ENCODE measurements at places on chromosomes 16 and 17.

DNA sequence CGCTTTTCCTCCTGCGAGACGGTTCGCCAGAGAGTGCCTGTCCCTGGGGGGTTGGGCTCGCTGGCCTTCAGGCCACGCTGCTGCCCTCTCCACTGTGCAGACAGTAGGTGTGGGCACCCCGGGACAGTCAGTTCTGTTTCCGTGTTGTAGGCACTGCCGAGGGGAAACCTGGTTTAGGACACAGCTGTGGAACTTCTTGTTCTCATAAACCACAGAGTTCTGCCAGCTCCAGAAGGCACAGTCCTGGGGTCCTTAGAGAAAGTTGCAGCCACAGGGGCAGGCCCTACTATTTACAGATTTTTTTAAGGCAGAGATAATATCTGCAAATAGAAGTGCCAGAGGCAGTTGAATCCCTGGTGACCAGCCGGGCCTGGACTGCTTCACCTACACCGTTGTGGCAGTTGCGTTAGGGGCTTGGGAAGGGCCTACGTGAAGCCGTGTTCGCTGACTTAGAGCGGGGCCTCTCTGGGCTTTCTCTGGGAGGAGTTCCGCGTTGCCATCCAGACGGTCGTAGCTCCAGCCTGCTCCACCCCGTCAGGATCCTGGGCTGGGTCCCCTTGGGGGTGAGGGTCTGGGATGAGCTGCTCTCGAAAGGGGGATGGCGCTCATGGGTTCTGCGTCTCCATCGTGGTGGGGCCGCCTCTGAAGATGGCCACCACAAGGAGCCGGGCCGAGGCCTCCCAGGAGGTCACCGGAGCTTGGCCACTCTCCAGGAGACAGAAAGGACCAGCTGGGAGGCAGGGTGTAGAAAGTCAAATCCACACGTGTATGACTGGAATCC, 126.3 kb downstream of the BANP start:
- DNase-seq, result no peak

DNA sequence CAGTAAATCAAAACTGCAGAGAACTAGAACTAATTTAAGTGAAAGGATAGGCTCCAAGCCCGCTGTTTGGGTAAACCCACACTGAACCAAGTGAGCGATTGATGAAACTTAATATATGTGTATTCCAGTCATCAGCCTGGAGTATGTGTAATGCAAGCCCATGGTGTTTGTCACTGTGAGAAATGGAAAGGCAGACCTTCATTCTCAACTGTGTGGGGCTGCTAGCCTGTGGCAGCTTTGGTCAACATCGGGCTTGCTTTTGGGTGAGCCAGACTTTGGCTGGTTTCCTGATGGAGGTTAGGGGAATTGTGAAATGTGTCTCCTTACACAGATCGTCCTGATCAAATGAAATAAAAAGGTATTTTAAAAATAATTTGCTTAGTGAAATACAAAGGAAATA, 279.9 kb downstream of the IRX3 start:
- no peak for DNase-seq

DNA sequence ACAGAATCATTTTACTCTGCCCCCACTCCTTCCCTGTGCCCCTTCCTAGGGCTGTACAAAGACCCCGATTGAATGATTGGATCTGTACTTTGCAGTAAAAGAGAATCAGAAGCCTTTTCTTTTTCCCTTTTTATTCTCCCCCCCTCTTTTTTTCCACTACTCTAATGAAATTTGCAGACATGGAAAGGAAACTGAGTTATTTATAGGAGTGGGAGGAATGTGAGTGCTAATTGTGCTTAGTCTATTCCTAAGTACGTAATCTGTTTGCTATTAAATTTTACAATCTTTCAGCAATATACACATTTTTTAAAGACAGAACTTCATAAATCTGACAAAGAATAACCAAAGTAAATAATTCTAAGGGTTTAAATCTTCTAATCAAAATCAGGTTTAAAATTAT, 314.3 kb downstream of the MAP2K6 start:
- no peak for DNase-seq

DNA sequence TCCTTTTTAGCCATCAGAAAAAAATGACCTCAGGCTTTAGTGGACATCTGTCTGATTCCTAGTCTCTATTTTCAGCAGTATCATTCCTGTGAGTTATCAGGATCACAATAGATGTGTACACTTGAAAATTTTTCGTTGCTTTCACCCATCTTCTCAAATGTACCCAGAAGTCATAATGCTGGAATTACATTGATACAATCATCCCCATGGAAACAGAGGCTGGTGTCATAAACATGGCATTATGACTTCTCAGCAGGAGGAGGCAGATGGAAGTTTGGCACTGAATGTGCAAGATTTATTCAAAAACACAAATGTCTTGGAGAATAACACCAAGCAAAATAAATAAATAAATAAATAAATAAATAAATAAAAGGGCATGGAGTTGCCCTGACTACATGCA, 292.5 kb downstream of the PHKB start:
- DNase-seq, result no peak

DNA sequence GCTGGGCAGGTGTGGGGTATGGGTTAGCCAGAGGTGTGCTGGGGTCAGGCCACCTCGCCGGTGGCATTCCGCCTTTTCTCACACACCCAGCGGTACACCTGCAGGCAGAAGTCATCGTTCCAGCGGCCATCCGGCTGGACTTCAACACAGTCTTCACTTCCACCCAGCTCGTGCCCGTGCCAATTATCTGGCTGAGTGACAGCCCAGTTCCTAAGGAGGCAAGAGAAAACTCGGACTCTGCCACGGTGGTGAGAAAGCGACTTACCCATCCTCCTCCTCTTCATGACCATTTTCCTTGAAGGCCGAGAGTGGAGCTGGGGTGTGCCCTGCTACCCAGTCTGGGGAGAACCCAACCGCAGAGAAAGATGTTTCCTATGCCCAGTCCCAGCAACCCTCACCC, 13.1 kb downstream of the ASGR2 start:
- no peak for DNase-seq

- DNase-seq, result no peak
These were observed 9.0 kb downstream of the CUEDC1 start for GRCh38 chr17:57945996-57946797.

DNA sequence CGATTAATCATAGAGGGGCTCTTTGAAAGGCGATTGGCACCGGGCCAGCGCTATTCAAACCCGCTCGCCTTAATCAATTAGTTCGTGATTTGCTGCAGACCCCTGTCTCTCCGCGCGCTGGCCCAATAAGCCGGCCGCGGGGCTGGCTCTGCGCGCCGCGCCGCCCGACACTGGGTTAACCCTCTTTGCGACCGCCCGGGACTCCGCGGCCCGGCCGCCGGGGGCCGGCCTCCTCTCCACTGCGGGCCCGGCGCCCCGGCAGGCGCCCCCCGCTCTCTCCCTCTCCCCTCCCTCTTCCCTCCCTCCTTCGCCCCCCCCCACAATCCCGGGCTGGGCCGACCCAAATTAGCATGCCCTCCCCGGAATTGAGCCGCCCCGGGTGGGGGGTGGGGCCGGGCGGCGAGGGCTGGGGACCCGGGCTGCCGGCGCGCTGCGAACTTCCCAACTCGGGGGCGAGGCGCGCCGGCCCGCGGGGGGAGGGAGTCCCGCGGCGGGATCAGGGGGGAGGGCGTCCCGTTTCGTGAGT, 428 bp upstream of the SALL1 start:
- no peak for DNase-seq

DNA sequence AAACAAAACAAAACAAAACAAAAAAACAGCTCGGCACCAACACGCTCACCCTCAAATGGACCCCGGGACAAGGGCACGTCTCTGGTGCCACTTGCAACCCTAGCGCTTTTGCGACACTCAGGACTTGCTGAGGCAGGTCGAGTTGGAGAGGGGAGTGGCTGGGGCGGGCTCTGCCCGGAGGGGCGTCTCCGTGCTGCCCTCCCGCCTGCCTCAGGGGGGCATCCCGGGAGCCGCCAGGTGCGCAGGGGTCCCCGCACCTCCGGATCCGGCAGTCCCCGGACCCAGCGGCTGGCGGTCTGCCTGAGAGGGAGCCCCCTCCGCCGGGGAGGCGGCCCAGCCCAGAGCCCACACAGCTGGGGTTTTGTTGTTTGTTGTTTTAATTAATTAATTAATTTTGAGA, at the start of gene SLC52A1:
TSS of gene SLC52A1 (minus strand) at position 112 of the 400 bp plus-strand sequence. CDS start 820 bp downstream, outside the sequence.
- no peak for DNase-seq

- no peak for DNase-seq
These were observed 84.5 kb downstream of the SEC14L1 start for GRCh38 chr17:77225265-77225664.

DNA sequence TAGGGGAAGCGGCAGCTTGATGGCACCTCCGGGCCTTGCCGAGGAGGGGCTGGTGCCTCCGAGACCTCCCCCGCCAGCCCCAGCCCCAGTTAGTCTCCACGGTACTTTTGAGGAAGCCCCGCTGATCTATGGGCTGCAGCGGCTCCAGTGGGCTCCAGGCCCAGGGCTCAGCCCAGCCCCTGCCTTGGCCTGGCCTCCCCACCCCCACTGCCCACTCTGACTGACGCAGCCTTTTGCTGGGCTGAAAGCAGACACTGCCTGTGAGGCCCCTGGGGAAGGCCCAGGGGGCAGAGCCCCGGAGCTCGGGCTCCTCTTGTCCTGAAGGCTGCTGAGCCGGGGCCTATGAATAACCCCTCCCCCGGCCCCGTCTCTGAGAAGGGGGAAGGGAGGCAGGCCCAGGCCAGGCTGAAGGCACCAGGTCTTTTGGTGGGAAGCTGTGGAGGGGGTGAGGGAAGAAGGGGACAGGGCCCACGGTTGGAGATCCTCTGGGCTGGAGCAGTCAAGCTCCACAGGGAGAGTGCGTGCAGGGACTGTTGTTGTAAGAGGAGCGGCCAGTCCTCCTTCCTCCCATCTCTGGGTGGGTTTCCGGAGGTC, 7.5 kb upstream of the SMTNL2 start:
- no peak for DNase-seq

- DNase-seq, result no peak
These were observed 15.1 kb downstream of the SSH2 start for GRCh38 chr17:29914819-29915537.
